Activated T-helper 17 cell treated with anti-CD3 and anti-CD28 coated beads, Interleukin-2, amount 50 U/mL, for 72 hours (primary cell): ENCODE measurements at places on chromosomes 2 and 18. TPM values are rescaled to one million over a fixed set of nuclear protein-coding genes. Genes with fewer than 3 reads are reported as not detected.

The MDH1B gene
- total RNA-seq = 1.1 TPM

The VWC2L gene
- not detected for total RNA-seq

The PROKR1 gene
- total RNA-seq = not detected

The SP140L gene
- total RNA-seq = 70.4 TPM

The ZNG1B gene
- total RNA-seq = 46.9 TPM

The INO80B gene
- 27.8 TPM for total RNA-seq

The COMMD1 gene
- total RNA-seq = 17.7 TPM

The EPB41L3 gene
- 0.09 TPM for total RNA-seq

- no peak for ATAC-seq
Measured at GRCh38 chr2:219918944-219919343, 291.5 kb downstream of the SLC4A3 start.

DNA sequence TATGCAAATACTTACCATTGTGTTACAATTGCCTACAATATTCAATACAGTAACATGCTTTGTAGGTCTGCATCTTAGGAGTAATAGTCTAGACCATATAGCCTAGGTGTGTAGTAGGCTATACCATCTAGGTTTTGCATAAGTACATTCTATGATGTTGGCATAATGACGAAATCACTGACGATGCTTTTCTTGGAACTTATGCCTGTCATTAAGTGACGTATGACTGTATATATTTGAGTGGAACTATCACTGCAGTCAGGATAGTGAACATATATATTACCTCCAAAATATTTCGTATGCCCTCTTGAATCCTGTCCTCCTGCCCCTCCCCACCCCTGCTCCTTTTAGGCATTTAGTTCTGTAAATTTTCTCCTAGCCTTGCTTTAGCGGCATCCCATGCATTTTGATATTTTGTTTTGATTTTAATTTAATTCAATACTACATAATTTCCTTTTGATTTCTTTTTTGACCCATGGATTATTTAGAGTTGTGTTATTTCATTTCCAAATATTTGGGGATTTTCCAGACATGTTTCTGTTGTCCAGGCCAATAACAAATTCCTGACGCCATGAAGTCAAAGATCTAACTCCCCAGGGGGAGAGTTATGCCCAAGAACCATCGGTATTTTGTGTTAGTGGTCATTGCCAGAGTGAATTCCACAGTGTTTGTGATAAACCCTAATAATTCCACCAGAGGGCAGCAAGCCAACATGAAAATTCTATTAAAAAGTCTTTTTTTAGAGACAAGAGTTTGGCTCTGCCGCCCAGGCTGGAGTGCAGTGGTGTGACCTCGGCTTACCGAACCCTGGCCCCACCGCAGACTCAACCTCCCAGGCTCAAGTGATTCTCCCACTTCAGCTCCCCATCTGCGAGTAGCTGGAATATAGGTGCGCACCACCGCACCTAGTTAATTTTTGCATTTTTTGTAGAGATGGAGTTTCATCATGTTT lies 24.2 kb upstream of the CASP8 start:
- peak; percentile 32 for ATAC-seq

- peak; percentile 88 for ATAC-seq
Measured at GRCh38 chr2:134319596-134320254, 65.9 kb downstream of the MGAT5 start.

DNA sequence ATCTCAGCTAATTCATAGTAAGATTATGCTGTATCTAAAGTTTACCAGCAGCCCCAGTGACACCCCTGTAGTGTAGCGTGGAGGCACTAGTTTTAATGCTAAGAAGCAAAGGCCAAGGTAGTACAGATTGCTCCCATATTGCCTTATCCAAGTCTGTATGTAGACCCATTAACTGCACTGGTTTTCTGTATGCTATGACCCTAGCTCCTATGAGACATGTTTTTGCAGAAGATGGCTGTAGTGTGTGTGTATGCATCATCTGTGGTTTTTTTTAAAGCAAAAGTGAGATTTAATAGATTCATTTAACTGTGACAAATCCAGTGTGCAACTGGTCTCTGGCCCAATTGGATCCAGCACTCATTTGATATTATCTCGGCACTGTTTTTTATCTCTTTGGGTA lies 86.5 kb downstream of the HAUS1 start:
- peak; percentile 62 for ATAC-seq

- ATAC-seq = no peak
Measured at GRCh38 chr2:121897335-121897970, 142.0 kb downstream of the TSN start.

DNA sequence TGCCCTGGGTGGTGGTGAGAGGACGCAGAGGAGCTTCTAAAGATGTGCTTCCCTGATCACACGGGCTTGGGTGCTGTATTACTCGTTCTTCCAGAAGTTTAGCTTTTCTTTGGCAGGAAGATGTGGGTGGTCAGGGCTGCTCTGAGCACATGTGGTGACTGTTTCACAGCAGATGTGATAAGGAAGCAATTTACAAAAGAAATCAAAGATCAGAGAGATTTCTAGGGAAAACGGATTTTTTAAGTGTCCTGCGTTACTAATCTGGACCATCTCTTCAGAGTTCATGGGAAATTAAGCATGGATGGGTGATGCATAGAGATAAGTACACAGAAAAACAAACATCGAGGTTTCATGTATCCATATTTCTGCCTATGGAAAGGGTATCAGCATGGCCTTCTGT lies 99.4 kb downstream of the WDSUB1 start:
- ATAC-seq = no peak

DNA sequence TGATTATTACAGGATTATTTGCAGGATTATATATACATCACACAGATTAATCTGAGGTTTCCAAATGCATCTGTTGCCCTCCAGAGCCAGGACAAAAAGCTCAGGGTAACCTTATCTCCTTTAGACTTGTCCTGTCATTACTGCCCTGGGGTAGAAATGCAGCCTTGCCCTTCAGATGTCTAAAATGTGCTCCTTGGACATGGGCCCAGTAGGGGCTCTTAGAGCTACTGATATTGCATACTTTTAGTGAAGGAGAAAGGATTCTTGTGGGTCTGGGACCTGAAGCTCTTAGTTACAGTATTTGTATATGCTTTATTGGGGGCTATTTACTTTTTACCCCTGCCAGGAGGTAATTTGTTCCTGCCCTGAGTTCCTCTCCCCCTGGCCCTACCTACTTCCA lies 56.1 kb downstream of the PRKRA start:
- ATAC-seq = no peak

DNA sequence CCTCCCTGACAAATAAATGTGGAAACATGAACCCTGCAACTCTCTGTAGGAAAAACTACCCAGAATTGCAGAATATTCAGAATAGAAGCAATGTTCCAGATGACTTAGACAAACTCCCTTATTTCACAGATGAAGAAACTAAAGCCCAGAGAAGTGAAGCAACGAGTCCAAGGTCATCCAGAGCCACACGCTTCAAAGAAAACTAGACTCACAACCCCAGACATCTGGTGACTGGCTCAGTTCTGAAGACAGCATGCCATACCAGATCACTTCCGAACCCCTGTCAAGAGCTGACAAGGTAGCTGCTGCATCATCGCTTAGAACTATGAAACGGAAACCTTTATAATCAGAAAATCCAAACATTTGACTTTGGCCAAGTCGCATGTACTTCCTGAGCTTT lies 101.3 kb downstream of the PID1 start:
- no peak for ATAC-seq
